ENCODE measurements at places on chromosomes 7 and 10.

GRCh38 chr10:116312548-116312947, 11.7 kb upstream of the CCDC172 start:
- no peak for DNase-seq

- DNase-seq, result no peak
Observed at GRCh38 chr7:152735443-152736004, 24.0 kb upstream of the ACTR3B start.

DNA sequence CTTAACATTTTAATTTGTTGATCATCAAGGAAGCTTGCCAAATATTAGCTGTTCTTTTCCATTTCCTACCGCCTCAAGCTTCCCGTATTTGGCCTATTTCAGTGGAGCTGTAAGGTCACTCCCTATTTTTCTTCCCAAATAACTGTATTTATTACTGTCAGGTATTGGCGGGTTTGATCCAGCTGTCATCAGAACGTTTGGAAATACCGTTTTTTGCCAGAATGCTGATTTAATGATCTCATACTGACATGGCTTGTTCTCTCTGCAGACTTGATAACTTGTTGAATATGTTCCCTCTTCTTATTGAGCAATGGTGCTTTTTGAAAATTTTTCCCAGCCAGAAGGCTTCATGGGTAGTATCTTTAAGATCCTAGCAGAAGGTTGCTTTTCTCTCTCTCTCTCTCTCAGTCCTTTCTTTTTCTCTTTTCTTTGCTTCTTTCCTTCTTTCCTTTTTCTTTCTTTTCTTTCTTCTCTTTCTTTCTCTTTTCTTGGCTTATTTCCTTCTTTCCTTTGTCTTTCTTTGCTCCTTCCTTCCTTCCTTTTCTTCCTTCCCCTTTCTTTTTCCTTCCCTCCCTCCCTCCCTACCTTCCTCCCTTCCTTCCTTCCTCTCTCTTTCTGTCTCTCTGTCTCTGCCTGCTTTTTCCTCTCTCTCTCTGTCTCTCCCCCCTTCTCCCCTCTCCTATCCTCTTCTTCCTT, 42.1 kb downstream of the CUX1 start:
- peak; percentile 62 for DNase-seq

DNA sequence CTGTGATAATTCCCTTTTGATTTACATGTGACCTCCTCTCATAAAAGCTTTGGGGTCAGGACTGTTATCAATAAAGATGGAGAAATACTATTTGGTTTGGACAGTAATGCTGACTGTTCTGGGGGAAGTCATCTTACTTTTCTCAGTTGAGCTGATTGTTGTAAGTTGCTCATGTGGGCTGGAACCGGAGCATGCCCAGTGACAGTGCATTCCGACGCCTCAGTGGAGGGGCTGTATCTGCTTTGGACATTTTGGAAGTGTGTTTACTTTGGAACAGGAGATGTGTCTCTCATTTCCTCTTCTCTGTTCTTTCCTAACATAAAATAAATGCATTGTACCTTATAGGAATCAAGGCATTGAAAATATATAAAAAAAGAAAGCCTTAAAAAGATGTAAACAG, 30.1 kb downstream of the RBM33 start:
- no peak for DNase-seq

DNA sequence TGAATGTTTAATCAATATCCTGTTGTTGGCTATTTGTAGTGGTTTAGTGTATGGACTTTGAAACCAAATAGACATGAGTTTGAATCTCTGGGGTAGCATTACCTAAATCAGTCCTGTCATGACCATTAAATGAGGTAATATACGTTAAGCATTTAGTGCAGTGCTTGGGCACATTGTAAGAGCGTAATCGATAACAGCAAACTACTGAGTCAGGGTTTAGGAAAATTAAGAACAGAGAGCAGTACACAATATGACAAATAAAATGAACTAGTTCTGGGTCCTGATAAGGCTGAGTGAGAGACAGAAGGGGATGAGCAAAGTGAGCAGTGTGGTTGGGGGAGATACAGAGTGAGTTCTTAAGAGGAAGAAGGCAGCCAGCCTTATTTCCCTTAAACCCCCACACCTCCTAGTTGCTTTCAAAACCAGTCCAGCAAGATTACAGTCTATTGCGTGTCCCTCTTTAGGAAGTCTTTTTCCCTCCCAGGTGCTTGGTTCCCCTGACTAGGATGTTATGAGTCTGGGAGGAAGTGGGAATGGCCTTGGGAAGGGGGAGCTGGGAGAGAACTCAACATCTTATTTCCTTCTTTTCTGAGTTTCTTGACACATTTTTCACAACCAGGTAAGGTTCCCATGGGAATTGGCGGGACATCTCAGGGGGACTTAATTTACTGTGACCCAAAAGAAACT, 171.0 kb downstream of the SND1 start:
- no peak for DNase-seq

DNA sequence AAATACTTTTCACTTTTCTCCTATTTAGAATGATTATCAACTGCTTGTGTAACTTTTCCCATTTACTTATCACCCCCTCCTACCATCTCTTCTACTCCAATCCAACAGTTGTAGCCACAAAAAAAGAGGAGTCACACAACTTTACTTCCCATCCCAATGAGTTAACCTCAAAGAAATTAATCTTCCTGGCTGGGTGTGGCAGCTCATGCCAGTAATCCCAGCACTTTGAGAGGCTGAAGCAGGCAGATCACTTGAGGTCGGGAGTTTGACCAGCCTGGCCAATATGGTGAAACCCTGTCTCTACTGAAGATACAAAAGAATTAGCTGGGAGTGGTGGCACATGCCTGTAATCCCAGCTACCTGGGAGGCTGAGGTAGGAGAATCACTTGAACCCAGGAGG, 19.9 kb downstream of the SYPL1 start:
- no peak for DNase-seq

GRCh38 chr10:1465993-1466764, 271.1 kb downstream of the ADARB2 start:
- no peak for DNase-seq

DNA sequence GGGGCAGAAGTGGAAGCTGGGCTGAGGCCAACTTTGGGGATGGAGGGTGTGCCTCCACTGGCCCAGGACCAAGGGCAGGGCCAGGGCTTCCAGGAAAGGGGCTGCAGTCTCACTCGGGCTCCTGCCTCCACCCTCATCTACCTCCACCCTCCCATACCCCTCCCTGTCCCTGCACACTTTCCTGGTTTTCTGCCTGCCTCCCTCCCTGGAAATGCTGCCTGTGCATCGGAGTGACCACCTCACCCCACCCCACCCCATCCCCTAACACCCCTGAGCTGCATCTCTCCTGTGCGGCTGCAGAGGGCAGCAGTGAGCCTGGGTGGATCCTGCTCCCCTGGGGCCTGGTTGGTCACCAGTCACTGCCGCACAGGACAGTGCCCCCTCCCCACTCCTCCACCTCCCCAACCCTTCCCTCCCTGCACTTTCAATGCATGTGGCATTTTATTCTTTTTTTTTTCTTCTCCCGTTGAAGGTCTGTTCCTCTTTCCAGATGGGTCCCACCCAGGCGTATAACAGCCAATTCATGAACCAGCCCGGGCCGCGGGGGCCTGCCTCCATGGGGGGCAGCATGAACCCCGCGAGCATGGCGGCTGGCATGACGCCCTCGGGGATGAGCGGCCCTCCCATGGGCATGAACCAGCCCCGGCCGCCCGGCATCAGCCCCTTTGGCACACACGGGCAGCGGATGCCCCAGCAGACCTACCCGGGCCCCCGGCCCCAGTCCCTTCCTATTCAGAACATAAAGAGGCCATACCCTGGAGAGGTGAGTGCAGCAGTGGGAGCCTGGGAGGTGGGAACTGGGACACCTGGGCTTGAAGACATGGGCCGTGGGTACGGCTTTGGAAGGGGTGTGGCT, 54.1 kb upstream of the PPIF start:
- DNase-seq, result peak; percentile 40

DNA sequence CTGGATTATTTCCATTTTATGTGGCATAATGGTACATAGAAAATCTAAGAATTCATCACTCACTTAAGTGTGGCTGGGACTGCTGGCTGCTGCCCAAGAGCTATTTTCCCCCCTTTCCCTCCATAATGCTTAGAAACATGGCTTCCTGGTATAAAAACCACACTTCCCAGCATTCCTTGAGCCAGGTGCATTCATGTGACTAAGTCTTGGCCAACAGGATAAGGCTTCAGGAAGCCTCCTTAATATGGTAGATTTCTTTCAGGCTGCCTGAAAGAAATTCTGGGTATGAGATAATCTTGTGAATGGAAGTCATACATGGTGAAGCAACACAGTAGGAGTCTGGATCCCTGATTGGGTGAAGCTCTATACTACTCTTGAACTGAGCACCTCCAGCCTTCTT, 178.0 kb downstream of the JAZF1 start:
- DNase-seq, result peak; percentile 25

- DNase-seq, result no peak
Observed at GRCh38 chr10:64038107-64038506, 516.9 kb downstream of the REEP3 start.

DNA sequence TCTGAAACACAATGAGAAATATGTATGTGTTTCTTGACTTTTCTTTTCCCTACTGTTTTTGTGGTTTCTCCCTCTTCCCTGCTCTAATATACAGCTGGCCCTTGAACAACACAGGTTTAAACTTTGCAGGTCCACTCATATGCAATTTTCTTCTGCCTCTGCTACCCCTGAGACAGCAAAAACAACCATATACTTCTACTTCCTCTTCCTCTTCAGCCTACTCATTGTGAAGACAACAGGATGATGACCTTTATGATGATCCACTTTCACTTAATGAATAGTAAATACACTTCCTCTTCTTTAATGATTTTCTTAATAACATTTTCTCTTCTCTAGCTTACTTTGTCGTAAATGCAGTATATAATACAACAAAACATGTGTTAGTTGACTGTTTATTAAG, 35.0 kb upstream of the DGKB start:
- no peak for DNase-seq

DNA sequence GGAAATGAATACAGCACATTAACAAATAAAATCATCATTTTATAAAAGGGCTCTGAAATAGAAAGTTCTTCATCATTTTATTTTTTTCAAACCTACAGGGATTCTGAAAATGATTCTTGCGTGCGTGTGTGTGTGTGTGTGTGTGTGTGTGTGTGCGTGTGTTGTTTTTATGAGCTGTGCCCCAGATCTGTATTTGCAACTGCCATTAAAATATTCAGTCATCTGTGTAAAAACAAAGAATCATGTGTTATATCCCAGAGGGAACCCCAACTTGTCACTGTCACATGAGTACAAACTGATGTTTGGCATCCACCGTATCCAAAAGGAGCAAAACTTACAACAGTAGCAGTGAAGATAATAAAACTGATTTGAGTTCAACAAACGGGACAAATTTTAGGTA, 635.4 kb upstream of the PFKP start:
- DNase-seq, result no peak

- DNase-seq, result no peak
Observed at GRCh38 chr10:44051091-44051490, 333.8 kb downstream of the CXCL12 start.

DNA sequence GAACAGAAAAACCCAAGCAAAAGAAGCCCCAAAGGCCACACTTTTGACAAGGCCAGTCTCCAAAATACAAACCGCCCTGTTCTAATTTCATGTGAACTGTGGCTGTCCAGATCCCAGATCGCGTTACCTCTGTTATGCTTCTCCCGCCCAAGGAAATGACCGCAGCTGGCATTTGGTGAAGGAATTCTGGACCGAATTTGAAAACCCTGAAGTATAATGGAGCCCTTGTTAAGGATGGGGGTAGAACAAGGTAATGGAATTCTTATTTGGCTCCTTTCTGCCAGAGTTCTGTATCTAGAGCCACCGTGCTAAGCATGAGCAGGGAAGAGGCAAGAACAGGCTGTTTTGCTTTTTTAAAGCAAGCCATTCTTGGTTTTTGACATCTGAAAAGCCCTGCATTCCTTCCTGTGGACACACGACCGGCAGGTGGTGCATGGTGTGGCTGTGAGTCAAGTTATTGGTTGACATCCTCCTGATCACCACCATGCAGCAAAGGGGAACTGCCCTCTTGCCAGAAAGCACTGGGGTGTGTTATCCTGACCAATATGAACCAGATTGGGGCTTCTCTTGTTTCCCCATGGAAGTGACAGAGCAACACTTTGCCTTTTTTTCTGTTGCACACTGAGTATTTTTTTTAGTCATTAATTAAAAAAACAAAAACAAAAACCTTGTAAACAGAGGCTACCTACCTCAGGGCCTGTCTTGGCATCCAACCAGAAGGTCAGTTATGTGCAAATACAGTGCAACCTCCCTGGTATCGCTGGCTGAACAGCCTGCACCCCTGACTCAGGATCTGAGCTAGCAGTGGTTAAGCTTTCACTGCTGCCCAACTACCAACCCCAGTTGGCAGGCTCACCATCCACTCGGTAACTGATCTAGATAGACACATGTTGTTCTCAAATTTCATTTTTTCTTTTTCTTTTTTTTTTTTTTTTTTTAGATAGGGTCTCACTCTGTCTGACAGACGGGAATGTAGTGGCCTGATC, 14.2 kb downstream of the UCMA start:
- peak; percentile 14 for DNase-seq

Data from GM23248 (cell line).